ENCODE measurements at places on chromosomes 7 and 10. TPM values are rescaled to one million over a fixed set of nuclear protein-coding genes. Genes with fewer than 3 reads are reported as not detected.

GRCh38 chr7:85736085-85736484, 549.2 kb upstream of the SEMA3D start:
- DNase-seq = no peak

DNA sequence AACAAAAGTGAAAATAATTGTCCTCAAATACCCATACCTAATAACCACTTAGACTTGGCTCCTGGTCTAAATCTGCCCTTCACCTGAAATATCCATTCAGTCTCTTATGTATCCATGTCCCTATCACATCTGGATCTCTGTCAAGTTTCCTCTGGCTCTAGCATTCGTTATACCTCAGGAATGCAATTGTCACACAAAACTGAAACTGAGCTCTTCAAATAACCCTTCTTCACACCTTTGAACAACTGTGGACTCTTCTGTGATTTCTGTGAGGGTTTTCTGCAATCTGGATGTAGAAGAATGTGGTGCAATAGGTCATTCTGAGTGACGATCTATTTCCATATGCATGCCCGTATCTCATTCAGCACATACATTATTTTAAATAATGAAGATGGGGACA, 53.5 kb upstream of the FGL2 start:
- DNase-seq = no peak

- DNase-seq = no peak
Observed at GRCh38 chr10:48497780-48498770, 106.8 kb downstream of the ARHGAP22 start.

Gene GDF10
- polyA plus RNA-seq = 1.2 TPM

Gene BBIP1
- polyA plus RNA-seq = 54.7 TPM

Data from left renal cortex interstitium (tissue), 4 donors.